ENCODE measurements at places on chromosomes 2 and 18.

- DNase-seq: no peak
Observed at GRCh38 chr18:7576685-7577084, 9.6 kb downstream of the PTPRM start.

DNA sequence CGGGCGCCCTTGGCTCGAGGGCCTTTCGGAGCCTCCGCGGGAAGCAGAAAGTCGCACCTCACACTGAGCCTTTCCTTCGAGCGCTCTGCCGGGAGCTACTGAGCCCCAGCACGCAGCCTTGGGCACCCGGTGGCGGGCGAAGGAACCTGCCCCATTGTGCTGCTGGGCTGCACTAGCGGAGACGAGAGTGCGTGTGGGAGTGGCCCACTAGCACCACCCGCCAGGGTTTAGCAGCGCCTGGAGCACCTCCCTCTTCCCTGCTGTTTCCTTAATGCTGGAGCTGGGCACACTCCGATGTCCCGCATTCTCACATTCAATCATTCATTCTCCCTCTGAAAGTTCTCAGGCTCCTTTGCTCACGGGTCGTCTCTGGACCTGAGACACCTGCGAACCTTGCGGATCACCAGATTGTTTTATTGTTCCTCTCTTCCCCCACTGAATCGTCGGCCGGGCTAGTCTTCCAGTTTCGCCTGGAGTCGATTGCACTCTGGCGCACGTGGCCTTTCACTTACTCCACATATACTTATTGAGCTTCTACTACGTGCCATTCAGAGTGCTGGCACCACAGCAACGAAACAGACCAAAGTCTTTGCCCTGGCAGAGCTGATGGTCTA, 8.5 kb upstream of the PAX3 start:
- no peak for DNase-seq

GRCh38 chr2:48438266-48438665, 91.7 kb upstream of the STON1 start:
- no peak for DNase-seq

DNA sequence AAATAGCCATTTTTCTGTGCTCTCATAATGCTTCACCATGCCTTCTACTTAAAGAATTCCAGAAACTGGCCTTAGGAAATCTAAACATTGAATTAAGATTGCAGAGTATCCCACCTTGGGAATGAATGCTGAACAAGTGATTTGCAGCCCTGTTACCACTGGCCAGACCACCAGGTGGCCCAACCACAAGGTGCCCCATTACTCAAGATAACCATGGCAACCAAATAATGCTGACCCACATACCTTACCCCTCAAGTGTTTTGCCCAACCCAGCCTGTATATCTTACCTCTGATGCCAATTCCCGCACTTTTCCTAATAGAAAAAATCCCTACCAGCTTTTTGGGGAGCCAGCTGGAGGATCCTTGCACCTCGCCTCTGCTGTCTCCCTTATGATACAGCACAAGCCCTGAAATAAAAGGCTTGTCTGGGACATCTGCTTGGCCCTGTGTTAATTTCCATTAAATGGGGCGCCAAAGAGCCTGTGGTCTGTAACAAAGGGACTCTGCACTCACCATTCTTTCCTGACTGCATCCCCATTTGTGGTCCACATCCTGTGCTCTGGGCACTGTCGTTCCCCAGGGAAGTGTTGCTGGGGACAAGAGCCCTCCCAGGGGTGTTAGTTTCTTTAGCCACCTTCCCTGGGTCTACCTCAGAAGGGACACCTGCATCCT, 17.3 kb upstream of the KCNF1 start:
- DNase-seq: no peak

- peak; percentile 16 for DNase-seq
Observed at GRCh38 chr2:66827851-66828250, 392.9 kb downstream of the MEIS1 start.

GRCh38 chr2:109427661-109428091, 186.1 kb downstream of the SEPTIN10 start:
- no peak for DNase-seq

GRCh38 chr2:211349031-211349430, 792.6 kb downstream of the CPS1 start:
- no peak for DNase-seq

DNA sequence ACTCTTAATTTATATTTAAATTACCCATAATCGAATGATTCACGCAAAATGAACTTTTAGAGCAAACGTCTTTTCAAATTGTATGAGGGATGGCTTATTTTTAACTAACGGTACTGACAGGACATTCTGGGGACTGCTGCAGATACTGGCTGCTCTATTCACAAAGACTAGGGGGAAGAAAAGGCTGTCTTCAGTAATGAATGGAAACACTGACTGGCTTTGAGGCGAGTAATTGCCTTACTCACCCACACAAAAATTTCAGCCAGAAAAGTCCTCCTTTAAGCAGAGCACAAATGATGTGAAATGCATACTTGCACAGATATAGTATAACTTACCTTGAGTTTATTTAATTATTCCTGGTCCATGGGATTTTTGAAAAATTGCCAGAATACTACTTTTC, 852.6 kb downstream of the DPP10 start:
- DNase-seq: no peak

GRCh38 chr2:1854729-1855547, 110.6 kb upstream of the PXDN start:
- DNase-seq: peak; percentile 82

- DNase-seq: no peak
Observed at GRCh38 chr2:172200495-172201085, 97.9 kb upstream of the DLX2 start.

DNA sequence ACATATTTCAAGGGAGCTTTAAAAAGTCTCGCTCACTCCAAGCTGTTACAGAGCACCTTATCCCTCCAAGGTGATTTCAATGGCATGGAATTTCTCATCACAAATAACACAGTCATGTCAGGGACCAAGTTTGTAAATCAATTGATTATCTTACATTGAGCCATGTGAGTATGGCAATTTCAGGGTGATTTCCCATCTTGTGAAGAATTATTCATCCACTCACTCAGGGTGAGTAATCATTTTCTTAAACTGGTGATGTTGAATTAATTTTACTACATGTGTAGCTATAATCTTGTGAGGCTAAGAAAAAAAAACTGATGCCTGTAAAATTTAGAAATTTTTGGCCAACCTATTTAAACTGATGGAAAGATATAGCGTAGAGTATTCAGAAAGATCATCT, 3.3 kb upstream of the ABCA12 start:
- DNase-seq: no peak

DNA sequence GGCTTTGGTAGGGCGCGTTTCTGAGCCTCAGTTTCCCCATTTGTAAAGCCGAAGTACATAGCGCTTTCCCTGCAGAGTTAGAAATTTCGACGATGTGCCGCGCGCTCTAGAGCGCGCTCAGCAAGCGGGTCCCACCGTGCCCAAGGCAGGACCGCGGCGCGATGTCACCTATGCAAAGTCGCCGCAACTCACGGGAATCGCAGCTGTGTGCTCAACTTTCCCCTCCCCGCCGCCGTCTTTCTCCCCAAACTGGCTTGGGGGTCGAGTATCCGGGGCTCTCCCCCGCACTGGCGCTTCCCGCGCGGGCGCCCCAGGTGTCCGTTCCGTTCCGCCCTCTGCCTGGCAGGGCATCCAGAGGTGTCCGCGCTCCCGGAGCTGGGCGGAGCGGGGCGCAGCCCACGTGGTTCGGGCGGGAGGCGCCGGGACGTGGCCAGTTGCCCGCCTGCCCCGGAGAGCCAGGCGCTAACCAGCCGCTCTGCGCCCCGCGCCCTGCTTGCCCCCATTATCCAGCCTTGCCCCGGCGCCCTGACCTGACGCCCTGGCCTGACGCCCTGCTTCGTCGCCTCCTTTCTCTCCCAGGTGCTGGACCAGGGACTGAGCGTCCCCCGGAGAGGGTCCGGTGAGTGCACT, at the start of gene MLPH:
TSS of gene MLPH (plus strand) at position 433 of the 630 bp plus-strand sequence. CDS start 6,176 bp downstream, outside the sequence.
- no peak for DNase-seq
